ENCODE measurements at places on chromosomes 7 and 10.

DNA sequence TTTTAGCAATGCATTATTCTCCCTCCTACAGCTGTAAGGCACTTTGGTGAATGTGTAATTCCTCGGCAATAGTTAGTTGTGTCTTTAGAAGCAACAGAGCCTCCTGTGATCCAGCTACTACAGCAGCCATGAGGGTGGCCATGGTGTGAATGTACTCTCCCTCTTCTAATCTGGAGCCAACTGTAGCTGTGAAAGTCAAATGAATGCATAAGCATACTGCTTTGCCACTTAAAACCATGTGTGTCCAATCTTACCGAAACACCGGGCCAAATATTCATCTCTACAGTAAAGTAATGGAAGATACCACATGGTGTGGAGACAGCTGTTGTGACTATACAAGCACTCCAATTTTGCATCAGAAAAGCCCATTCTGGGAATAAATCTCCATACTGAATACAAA, 195.0 kb downstream of the DNAJC1 start:
- DNase-seq, result no peak

DNA sequence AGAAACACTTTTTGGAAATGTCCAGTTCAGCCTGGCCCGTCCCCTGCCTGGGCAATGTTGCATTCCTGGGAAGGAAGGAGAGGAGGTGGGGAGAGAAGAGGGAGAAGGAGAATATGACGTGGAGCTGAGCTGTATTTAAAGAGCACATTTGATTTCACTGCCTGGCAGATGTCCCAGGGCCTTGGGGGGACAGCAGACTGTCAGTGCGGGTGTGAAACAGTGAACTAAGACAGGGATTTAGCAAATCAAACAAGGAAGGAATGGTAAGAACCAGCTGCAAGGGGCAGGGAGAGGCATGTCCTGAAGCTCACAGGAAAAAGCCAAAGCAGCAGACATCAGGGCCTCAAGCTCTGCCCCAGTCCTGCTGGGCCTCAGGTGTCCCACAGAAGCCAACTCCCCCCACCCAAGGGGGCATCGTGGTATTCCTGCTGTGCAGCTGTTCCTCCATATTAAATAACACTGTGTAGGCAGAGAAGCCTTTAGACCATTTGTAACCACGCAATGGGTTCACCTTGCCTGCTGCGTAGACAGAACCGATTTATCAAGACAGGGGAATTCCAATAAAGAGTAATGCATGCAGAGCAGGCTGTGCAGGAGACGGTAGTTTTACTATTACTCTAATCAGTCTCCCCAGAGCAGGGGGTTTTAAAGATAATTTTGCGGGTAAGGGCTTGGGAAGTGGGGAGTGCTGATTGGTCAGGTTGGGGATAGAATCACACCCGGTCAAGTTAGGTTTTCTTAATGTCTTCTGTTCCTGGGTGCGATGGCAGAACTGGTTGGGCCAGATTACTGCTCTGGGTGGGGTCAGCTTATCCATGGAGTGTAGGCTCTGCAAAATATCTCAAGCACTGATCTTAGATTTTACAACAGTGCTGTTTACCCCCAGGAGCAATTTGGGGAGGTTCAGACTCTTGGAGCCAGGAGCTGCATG, 18.3 kb downstream of the LEP start:
- DNase-seq, result no peak

DNA sequence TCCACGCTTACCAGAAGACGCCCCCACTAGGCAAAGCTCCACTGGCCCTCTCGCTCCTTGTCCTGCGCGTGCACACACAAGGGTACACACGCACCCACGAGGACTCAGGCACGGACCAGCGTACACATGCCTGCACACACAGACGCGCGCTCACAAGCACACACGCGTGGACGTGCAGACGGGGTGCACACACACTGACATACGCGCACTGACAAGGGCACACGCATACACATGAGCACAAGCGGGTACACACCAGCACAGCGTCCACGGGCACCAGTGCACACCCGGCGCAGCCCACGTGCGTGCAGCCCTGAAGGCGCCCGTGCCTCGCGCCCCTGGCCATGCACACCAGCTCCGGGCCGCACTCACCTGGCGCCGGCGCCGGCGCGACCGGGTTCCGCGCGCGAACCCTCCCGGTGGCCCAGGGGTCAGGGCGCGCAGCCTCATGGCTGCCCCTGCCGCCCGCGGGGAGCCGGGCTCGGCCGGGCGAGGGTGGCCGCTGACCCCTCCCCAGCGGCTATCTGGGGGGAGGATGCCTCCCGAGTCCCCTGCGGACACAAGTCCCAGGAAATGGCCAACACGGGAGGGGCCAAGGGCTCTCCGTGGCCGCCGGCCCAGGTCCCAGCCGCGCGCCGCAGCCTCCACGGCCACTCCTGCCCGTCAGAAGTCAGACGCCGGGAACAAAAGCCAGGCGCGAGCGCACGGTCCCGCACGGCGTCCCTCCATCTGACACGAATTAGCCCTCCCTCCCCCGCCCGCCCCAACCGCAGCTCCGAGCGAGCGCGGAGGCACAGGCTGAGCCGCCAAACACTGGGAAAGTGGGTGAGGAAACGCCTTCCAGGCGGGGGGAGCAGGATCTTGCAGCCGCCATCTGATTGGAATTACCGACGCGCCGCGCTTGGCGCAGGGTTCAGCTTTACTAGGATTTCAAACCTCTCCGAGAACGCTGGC, 45.0 kb downstream of the TNS3 start:
- DNase-seq, result no peak

DNA sequence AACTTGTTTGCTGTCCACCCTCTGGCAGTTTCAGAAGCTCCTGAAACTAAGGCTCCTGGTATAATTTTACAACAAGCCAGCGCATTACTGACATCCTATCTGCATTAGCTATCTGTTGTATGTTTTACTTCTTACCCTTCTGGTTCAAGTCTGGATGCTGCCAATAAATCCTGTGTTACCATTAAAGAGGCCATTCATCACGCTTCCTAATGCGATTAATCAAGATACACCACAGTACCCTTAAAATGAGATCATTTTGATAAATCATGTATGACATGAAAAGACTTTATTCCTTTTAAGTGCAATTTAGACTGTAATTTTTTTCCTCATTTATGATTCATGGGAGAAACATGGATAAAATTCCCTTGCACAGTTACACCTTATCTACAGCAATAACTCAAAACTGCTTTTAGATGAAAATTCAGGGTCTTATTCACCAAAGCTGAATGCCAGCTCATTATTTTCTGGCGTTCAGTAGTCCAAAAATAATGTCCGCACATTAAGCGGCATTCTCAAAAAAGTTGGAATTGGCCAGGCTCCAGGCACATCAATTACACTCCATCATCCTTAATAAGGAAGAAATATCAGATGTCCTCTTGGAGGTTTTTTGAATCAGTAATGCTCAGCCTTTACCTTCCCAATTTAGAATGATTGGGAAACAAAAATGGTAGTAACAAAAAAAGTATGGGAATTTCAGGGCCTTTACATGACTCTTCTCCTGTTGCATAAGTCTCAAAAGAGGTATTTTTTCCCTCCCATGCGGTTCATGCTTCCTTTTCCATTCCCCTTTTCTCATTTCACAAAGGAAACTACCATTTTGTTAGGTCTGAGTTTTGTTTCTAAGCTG, 878.5 kb downstream of the LRMDA start:
- no peak for DNase-seq

DNA sequence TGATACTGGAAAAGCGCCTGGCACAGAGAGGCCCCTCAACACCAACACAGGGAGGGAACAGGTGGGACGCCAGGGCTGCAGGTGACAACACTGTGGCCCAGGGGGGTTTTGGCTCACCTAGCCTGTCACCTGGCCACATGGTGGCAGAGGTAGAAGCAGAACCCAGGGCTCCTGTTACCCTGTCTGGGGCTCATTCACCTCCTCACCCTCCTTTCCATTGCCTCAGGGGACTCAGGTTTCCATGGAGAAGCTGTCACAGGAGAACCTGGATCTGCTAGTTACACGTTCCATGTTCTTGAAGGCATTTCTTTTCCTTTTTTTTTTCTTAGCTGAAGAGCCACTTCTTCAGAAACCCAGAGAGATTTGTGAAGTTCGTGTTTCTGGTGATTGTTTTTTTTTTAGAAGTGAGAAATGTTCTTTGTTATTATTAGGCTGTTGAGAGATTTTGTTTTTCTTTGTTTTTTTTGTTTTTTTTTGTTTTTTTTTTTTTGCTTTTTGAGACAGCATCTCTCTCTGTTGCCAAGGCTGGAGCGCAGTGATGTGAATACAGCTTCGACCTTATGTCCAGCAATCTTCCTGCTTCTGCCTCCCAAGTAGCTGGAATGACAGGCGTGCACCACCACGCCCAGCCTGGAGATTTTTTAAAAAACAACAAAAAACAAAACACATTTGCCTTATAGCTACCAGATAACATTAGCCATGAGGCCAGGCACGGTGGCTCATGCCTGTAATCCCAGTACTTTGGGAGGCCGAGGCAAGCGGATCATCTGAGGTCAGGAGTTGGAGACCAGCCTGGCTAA, 16.0 kb downstream of the DENND2A start:
- no peak for DNase-seq

GRCh38 chr7:102153599-102153946, 133.1 kb upstream of the SH2B2 start:
- DNase-seq, result no peak

DNA sequence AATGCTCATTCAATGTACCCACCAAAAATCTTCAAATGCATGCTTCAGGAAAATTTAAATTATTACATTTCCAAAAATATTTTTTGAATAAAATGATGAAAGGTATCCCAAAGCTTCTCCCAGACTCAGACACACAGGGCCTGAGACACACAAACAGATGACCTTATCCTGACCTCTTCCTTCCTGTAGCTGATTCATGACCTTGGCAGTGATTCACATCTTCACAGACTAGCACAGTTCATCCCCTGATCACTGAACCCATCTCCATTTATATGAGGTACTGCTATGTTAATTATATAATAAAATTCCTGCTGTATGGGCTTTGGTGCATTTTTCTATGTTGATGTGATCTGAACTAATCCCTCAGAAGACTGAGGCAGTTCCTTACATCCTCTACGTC, 265.0 kb upstream of the GLI3 start:
- DNase-seq, result no peak

- DNase-seq, result no peak
Measured at GRCh38 chr10:90732581-90732980, 125.3 kb downstream of the HTR7 start.

DNA sequence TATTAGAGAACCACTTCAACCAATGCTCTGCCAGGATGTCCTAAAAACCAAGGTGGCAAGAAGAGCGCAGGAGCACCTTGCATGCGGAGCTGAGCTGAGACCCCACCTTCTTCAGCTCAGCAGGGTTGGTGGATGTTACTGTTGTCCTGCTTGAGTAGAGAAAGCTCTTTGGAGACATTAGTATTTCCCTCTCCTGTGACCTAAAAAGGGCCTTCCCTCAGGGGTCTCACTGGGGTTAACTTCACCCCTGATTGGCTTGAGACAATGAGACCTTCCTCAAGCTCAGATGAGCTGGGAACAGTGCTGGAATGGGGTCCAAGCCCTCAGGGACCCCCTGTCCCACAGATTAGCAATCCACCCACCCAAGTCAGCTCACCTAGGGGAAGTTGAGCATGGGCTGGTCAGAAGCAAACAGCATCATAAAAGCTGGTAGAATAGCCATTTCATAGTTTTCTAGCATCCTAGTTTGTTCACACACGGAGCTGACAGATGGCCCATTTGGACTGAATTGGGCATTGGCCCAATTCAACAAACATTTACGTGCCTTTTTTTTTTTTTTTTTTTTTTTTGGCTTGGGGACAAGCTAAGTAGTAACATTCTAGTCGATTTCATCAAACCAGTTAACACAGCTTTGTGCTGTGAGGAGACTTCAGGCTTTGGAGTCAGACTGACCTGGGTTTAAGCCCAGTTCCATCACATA, 100.6 kb upstream of the HABP2 start:
- no peak for DNase-seq

GRCh38 chr7:95141755-95142154, 182.6 kb downstream of the PON1 start:
- DNase-seq, result no peak

GRCh38 chr10:84308481-84309304, 19.7 kb upstream of the CCSER2 start:
- DNase-seq, result no peak

DNA sequence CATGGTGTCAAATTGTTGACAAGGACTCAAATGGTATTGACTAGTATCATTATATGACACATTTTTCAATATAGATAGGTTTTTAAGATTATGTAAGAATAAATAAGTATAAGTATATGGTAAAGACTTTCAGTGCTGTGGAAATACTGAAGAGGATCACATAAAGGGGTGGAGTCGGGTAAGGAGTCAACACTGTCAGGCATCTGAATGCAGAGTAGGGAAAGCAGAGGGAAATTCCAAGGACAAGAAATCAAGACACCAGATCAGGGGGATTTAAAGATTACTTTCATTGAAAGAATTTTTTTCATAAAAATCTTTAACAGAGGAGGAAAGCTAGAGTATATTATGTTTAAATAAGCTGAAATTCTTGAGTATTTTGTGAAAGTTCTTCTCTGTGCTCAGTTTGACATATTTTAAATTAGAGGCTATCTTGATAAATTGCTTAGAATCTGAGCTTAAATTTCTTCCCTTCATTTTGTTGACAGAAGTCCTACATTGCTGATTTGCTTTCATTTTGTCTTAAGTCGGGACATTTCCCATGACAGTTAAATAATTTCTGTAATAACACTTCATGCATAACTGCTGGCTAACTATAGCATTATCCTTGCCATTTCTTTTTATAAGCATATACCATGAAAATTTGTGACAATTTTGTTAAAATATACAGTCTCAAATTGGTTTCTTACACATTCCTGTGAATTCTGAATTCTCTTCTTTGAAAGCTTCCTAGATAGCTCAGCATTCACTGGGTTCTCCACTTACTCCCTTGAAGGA, 244.3 kb downstream of the PRKG1 start:
- no peak for DNase-seq

- no peak for DNase-seq
Measured at GRCh38 chr7:74684921-74685320, 27.4 kb downstream of the GTF2I start.

DNA sequence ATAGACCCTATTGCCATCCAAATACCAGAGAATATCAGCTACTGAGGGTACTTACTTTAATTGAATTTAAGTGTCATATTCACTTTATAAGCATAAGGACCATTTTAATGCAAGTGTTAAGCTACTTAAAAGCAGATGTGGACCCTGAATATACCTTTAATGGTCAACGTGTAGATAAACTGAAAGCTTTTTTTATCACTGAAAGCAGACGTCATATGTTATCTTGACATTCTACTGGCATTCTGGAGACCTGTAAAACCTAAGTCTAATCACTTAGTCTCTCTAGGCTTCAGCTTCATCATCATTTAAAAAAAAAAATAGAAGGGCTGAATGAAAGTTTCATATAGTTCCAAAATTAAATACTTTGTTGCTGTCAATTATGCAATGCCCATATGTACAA, 116.5 kb downstream of the ELAPOR2 start:
- DNase-seq, result no peak
